Stimulated activated CD4-positive, alpha-beta T cell treated with anti-CD3 and anti-CD28 coated beads, Interleukin-15, amount 100 ng/mL, for 1 hour (primary cell): ENCODE measurements at places on chromosomes 2 and 18.

GRCh38 chr2:128536925-128537620 is 218.4 kb upstream of the HS6ST1 start:
- no peak for DNase-seq

DNA sequence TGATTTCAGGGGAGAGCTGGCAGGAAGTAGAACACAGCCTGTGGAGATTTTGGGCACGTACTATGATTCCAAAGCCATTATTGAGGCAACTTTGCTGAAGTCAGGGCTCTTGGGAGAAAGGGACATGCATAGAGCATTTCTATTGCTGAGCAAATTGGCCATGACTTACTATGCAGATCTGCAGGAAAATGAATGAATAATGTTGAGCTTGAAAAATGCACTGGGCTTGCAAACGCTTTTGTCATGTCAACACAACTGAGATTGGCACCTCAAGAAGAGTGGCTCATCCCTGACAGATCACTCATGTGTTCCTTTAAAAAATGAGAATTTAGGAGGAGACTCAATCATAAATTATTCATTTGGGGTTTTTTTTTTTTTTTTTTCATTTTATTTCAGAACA is 230.5 kb downstream of the MBD2 start:
- DNase-seq, result no peak

DNA sequence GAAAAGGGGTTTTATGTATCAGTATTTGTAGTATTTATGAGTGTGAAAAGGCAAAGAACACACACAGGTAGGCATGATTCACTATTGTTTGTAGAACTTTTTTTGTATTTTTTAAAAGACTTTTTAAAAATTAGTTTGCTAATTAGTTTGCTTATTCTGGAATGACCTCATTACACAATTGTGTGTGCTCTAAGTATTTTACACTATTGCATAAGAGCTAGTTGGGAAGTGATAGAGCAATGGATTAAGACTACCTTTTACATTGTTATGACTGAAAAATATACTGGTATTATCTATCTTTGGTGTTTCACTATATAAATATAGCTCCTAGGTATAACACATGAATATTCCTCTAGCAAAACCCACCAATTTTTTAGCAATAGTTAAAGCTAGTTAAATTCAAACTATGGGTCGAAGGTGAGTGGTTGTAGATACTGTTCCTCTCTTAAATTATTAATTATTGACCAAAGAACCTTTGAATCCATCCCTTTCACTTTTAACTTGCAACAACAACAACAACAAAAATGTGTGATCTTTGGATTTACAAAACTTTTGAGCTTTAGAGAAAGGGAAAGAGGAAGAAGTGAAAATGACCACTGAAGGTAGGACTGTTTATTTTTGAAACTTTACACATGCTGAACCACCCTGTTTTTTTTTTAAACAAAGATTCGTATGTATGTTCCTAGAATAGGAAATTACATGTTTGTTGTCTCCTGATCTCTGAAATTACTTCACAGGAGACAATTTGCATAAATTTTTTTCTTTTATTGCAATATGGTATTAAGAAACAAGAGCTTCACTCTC is 18.7 kb downstream of the ITPRID2 start:
- DNase-seq, result no peak

DNA sequence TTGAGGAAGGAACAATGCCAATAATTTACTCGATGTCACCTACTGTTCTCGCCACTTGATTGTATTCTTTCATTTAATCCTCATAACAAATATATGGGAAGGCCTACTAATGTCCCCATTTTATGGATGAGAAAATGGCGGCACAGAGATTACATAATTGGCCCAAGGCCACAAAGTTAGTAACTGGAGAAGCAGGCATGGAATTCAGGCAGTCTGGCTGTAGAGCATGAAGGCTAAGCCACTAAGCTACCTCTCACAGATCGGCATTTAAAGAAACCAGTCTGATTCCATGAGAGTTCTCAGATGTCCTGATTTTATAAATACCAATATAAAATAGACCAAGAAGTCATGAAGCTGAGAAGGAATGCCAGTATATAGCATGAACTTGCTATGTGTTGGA is 121.8 kb upstream of the EPAS1 start:
- DNase-seq, result no peak

DNA sequence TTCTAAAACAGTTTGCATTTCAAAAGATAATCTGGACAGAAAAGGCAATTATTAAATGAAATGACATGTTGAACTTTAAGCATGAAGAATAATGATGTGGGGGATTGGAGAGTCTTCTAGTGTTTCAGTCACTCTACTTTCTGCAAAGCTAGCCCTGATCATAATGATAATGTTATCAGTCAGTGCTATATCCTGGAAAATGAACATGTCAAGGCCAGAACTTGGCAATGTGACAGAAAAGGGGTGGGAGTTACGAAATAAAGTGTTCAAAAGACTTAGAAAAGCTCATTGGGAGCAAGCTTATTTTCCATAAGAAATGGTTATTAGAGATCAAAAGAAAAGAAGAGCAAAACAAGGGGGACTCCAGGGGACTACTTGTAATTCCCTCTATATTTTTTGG is 288.5 kb upstream of the SLC8A1 start:
- DNase-seq, result no peak

DNA sequence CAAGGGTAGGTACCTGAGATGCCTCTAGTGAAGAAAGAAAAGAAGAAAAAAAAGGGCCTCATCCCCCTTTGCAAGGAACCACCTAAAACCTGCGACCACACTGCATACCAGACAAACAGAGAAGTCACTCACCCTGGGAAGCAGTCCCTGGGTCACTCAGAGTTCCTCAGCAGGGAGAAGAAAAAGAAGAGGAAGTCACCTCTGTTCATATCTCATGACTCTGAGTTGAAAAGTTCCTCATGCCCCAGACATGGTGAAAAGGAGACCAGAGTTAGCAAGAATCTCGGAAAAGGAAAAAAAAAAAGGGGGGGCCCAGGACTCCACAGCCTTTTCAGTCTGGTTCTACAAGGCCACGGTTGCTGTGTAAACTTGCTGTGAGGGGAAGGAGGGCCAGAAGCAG is 478.4 kb upstream of the NRXN1 start:
- DNase-seq, result no peak

DNA sequence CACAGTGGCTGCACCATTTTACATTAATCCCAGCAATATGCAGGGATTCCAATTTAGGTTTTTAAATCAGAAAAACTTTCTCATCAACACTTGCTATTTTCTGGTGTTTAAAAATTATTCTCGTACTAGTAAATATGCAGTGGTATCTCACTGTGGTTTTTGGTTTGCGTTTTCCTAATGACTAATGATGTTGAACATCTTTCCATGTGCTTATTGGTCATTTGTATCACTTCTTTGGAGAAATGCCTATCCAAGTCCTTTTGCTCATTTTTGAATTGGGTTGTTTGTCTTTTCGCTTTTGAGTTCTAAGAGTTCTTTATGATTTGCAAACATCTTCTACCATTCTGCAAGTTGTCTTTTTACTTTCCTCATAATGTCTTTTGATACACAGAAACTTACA is 62.1 kb upstream of the TCF7L1 start:
- DNase-seq, result no peak

DNA sequence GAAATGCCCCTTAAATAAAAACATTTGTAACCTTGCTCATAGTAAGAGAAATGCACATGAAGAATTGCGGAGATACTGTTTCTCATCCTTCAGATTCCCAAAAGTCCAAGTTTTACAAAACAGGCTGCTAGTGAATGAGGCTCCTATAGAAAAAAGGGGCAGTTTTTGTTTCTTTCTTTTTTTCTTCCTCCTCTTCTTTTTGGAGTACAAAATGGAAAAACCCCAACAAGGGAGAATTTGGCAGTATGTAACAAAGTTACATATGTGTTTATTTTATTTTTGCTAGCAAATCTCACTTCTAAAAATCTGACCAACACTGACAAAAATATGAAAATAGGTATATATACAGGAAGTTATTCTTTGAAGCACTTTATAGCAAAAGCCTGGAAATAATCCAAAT is 7.1 kb upstream of the BAZ2B start:
- no peak for DNase-seq

- DNase-seq, result no peak
Measured at GRCh38 chr2:238498691-238499295, 72.1 kb downstream of the ASB1 start.

DNA sequence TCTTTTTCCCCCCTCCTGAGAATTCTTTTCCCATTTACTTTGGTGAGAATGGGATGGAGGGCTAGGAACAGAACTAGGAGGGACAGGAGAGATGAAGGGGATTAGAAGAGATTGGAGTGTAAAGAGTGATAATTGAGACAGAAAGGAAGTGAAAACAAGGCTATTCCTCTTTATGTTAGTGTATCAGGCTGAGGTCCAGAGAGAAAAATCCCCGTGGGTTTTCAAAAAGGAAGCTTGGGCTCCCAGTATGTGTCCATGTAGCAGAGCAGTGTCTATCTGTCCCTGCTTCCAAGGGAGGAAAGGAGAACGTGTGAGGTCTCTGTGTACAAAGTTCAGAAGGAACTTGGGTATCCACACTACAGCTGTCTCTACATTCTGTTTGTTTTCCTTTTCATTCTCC is 59.9 kb upstream of the KCNE4 start:
- DNase-seq, result no peak
